ENCODE measurements at places on chromosomes 7 and 10. TPM values are rescaled to one million over a fixed set of nuclear protein-coding genes. Genes with fewer than 3 reads are reported as not detected.

GRCh38 chr10:124546957-124547646, 85.5 kb downstream of the LHPP start:
- no peak for DNase-seq

The TRIM50 gene
- 0.17 TPM for total RNA-seq

The CPED1 gene
- 0.19 TPM for total RNA-seq

DNA sequence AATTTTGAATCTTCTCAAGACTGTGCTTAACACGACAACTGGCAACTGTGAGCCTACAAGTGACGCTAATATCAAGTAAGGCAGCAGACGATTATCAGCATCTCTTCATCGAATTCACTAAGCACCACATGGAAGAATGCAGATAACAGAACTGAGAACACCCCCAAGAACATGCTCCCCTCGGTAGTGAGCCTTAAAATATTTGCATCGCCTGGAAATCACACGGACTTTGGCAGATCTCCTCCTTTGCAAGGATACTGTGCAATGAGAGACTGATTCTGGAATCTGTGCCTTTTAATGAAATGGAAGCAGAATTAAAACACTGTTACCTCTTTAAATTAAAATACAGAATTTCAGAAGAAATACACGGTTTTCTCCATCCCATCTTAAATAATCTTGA, 38.2 kb upstream of the NEBL start:
- DNase-seq = no peak

The OR6V1 gene
- total RNA-seq = not detected

DNA sequence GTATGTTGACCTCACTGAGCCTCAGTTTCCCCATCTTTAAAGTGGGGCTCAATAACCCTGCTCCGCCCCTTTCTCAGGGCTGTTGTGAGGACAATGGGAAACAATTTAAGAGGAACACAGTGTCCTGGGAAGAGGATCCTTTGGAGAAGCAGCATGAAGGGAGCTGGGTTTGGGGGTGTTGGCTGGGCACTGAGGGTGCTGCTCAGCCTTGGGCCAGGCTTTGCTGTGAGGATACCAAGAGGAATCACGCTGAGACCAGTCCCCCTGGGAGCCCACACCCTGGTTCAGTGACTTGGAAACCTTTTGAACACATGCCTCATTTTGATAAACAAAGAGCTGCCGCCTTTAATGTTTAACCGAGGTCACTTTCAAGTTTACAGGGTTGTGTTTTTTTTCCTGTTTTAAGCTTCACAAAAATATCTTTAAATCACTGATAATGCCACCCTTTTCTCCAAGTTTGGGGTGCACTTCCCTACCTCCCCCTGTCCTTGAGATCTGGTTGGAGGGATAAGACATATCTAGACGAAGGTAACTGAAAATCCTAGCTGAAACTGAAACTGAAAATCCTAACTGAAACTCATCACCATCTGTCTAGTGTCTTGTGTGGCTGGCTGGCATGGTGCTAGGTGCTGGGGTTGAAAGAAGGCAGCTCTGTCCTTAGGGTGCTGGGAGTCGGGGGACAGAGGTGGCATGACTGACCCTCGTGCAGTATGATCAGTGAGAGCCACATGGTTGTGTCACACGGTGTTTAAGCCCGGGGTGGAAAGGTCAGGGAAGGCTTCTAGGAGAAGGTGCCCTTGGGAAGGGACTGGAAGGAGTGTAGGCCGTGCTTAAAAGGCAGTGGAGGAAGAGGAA, 27.7 kb downstream of the ZNF775 start:
- no peak for DNase-seq

- no peak for DNase-seq
Measured at GRCh38 chr10:68082872-68083271, 7.8 kb upstream of the HERC4 start.

The PON2 gene
- total RNA-seq = 6.7 TPM

DNA sequence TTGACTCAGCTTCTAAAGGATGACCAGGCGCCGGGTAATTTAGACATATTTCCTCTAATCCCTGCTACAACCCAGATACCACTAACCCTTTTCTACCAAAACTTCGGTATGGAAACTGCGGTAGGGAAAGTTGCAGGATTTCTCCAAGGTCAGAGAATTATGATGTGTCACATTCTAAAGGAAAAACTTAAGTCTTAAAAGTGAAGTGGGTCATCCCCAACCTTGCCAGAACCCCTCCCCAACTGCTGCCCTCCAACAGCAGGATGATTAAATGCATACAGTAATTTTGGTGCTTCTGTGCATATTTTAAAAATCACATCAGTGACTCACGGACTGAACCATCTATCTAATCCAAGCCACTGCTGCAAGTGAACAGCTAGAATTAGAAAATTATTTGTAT, 52.7 kb downstream of the GRB10 start:
- DNase-seq = no peak

GRCh38 chr7:158369290-158369689, 218.3 kb downstream of the PTPRN2 start:
- DNase-seq = no peak

The EIF3B gene
- 166 TPM for total RNA-seq

- no peak for DNase-seq
Measured at GRCh38 chr10:34080485-34081346, 734.4 kb downstream of the PARD3 start.

The ZC3HAV1 gene
- total RNA-seq = 169 TPM

The NAT16 gene
- total RNA-seq = not detected

The TMEM178B gene
- total RNA-seq = not detected

- no peak for DNase-seq
Measured at GRCh38 chr10:122089311-122090017, 100.5 kb downstream of the TACC2 start.

- DNase-seq = no peak
Measured at GRCh38 chr7:38855867-38856266, 53.1 kb downstream of the VPS41 start.

The CRPPA gene
- total RNA-seq = 1.1 TPM

The MSS51 gene
- total RNA-seq = 1.1 TPM

The DENND2A gene
- total RNA-seq = not detected

DNA sequence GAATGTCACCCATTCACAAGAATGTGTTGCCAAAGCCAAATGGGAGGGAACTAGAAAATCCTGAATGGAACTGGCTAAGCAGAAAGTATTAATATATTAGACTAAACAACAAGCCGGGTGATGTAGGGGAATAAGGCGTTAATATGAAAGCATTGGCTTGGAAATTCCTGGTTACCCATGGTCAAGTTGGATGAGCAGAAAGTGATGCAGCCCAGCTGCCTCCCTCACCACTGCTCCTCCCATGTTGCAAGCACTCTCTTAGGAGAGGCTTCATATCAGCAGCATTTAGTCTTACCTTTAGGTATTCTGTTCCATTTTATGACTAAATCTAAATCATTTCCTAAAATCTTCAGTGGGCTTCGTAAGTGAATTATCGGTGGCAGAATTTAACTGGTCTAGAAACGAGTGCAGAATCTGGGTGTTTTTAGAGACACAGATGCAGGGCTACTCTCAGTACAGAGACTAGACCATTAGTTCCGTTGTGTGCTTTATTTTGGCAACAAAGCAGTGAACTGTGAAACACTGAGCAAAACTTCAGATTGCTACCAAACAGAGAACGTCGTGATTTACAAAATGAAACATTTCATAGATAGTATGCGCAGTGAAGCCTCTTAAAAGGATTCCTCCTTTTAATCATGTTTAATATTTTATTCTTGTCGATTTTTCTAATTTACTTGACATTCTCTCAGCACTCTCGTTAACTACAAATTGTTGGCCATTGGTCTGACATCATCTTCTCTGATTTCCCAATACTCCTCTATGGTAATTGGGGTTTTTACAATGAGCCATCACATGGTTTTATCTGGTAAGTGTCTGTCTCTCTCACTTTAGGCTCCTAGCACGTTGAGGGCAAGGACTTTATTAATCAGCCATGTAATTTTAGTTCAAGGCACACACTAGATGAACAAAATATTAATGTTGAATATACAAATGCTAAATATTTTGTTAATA, 22.0 kb upstream of the HGF start:
- no peak for DNase-seq

- no peak for DNase-seq
Measured at GRCh38 chr7:39105720-39106119, 128.0 kb downstream of the POU6F2 start.

DNA sequence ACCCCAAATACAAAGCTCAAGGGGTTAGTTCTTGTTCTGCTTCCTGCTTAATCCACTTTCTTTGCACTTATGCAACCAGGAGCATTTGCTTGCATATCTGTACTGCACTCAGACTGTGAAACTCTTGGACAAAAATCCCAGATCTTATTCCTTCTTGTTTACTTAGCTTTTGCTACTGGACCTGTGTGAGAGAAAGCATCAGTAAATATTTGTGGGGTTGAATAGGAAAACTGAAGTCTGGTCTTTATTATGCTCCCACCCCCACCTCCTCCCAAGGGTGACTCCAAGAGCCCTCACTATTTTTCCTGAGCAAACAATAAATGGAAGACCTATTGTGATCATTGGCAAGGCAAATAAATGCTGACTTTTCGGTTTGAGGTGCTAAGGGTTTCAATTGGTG, 57.1 kb upstream of the VSTM2A start:
- DNase-seq = no peak

The GJC3 gene
- total RNA-seq = 0.25 TPM

- peak; percentile 66 for DNase-seq
Measured at GRCh38 chr10:100338434-100339036, 8.5 kb upstream of the SCD start.

DNA sequence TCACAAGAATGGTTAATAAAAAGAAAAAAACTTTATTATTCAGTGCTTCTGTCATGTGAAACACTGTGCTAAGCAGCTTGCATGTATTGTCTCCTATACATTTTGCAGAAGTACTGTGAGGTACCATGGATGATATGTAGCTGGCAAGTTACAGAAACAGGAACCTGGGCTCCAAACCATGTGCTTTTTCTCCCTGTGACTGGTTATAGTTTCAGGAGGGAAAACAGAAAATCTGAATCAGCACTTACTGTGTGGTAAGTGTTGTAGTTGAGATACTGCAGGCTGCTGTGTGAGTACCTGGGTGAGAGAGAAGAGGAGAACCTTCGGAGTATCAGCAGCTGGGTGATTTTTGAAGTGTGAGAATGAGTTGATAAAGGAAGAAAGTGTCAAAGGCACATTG, 285.0 kb downstream of the SUGCT start:
- no peak for DNase-seq

The FBXL13 gene
- total RNA-seq = 0.89 TPM

GRCh38 chr7:149869291-149869650, 4.5 kb upstream of the ATP6V0E2 start:
- no peak for DNase-seq

DNA sequence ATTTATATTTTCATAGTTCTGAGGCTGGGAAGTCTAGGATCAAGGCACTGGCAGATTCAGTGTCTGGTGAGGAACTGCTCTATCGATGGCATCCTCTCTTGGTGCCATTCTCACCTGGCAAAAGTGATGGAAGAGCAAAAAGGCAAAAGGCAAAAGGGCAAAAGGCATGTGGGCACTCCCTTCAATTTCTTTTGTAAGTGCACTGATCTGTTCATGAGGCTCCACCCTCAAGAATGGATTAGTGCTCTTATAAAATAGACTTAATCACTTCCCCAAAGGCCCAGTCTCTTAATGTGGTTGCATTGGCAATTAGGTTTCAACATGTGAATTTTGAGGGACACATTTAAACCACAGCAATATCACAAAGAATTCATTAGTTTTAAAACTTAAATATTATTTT, 16.1 kb downstream of the TAS2R60 start:
- DNase-seq = no peak

The STAMBPL1 gene
- 26.7 TPM for total RNA-seq

The NDUFB8 gene
- total RNA-seq = 173 TPM

GRCh38 chr7:76380623-76380966, 21.8 kb upstream of the YWHAG start:
- DNase-seq = no peak

The SOSTDC1 gene
- total RNA-seq = not detected

The CNNM1 gene
- 0.17 TPM for total RNA-seq

GRCh38 chr7:4210821-4211220, 471.3 kb upstream of the FOXK1 start:
- no peak for DNase-seq

- DNase-seq = no peak
Measured at GRCh38 chr7:18831943-18832342, 285.5 kb downstream of the TWIST1 start.

GRCh38 chr10:101848408-101848807, 4.8 kb upstream of the KCNIP2 start:
- no peak for DNase-seq

GRCh38 chr7:37901890-37902524, 14.6 kb downstream of the SFRP4 start:
- DNase-seq = no peak

DNA sequence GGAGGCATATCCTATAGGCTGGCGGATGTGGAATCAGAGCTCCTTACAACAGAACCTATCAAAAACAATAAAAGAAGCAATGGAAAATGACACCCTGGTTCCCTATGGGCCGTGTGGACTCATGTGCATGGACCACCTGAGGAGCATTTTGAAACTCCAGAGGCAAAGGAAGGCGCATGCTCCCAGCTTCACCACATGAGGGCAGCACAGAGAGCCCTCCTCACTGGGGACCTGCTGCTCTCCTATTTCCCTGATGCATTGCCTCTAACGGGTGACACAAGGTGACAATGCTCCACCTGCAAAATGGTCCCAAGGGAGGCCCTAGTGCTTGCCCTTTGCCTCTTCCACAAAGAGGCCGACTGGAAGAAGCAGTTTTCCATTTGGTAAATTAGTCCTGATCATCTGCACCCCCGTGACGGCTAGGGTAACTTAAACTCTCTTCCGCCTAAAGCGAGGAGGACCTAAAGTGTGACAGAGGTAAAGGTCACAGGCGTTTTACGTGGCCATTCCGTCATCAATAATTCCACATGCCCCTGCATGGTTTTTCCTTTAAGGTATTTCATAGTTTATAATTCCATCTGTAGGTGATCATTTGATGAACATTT, 67.7 kb downstream of the GPAM start:
- DNase-seq = peak; percentile 42

DNA sequence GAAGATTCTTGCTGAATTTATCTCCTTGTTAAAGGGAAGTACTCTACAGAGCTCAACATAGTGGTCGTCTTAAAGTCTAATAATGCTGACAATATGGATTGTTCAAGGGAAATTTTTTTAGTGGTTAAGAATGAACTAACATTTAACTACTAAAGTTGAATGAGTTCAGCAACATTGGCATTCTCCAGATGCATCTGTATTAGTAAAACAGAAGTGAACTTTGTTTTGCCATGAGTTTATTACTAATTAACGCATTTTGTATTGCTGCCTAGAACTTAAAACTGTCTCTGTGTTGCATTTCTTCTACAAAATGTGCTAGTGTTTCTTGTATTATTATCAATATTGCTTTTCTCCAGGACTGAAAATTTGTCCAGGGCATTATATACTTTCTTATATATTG, 67.5 kb downstream of the C1GALT1 start:
- no peak for DNase-seq

The GNAI1 gene
- 2.8 TPM for total RNA-seq

DNA sequence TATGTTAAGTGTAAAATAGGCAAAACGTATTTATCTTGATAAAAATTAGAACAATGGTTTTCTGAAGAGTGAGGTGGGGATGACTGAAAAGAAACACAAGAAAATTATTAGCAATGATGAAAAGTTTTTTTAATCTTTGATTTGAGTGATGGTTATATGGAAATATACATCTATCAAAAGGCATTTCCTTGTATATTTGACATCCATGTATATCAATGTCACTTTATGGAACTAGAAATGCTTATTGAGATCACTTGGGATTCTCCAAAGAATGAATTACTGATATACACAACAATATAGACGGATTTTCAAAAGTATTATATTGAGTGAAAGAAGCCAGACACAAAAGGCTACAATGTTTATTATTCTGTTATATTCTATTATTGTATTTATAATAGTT, 1042.0 kb upstream of the POT1 start:
- DNase-seq = no peak

All from CD4-positive, alpha-beta T cell (primary cell).